ENCODE measurements at places on chromosomes 4 and X.

- DNase-seq: no peak
Measured at GRCh38 chr4:5973486-5974220, 44.6 kb downstream of the C4orf50 start.

DNA sequence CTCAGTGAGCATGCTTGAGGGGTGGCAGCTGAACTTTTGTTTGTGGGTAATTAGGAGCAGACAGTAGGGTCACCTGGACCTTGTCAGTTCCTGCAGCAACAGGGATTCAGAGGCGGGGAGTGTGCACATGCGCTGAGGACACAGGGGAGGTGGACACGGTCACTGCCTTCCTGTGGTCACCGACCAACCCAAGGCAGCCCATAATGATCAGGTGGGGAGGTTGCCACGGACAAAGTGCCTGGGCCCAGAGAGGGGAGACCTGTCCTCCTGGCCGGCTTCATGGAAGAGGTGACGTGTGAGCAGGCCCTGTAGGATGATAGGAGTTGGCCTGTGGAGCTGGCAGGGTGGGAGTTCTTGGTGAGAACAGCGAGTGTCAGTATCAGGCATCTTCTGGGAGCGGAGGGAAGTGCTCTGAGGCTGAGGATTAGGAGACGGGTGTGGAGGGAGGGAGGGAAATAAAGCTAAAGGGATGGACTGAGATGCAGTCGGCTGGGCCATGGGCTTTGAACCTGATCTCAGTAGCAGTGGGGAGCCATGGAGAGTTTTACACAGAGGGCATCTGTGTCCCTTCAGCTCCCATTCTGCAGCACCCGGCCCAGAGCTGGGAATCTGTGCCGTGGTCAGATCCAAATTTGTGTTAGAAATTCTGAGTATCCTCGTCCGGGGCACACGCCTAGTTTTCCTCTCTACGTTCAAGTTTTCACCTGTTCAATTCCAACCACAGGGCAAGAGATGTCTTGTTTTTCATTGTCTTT lies 100.0 kb downstream of the PSAPL1 start:
- no peak for DNase-seq

DNA sequence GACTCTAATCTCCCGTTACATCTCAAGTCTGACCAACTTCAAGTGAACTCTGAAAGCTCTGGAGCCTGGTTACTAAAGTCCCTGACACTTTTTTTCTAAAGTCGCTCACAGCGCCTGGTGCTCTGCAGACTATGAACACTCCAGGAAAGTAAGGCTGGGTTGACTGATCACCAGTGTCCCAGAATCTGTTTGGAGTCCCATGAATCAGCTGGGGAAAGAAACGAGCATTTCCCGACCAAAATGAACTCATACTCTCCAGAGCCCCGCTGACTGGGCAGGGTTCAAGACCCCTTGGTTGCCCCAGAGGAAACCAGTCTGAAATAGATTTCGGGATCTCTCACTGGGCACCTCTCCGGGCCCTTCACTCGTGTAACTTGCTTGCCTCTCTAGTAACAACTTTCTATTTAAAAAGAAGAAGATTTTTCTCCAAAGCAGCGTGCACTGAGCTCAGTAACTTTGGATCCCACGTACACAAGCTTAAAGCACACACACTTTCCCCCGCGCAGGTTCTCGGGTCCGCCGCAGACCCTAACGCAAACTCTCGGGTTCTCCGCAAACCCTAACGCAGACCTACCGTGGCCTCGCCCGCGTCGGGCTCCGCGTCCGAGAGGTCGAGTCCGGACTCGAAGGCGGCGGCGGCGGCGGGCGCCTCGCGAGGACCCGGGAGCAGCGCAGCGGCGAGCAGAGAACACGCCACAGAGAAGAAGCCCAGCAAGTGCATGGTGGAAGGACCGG lies 964 bp downstream of the VEGFC start:
- no peak for DNase-seq

- DNase-seq: no peak
Measured at GRCh38 chrX:8688776-8689175, 43.2 kb downstream of the ANOS1 start.

GRCh38 chr4:16757080-16757521 lies 141.3 kb downstream of the LDB2 start:
- peak; percentile 9 for DNase-seq

- no peak for DNase-seq
Measured at GRCh38 chrX:1093121-1093520, 119.3 kb downstream of the CRLF2 start.

DNA sequence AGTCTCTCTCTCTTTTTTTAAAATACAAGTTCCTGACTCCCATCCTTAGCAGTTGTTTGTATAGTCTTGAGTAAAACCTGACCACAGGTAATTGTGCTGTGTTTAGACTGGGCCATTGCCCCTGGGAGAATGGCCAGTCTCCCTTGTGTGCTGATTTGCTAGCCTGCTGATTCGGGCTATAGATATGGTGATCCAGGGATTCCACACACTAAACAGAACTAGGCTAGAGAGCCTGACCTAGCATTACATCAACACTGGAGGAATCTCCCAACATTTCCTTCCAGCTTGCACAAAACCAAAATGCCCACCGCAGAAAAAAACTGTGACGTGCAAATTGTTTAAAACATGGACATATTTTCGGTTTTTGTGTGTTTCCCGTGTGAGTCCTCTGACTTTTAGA lies 5.1 kb downstream of the UPRT start:
- DNase-seq: no peak

DNA sequence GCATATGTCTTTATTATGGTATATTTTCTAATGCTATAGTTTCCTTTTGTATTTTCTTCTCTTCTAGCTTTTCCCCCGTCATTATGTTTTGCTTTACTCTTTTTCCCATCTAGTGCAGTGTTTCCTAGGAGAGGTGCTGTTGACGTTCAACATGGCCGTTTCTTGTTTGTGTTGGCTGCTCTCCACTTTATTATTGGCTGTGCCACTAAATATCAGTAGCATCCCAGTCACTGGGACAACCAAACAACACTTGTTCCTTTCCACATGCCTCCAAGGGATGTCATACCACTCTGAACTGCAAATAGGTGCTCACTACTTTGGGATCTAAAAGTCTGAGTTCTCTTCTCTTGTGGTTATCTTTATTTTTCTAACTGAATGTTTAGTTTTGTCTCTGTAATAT lies 26.5 kb downstream of the GBA3 start:
- no peak for DNase-seq

- no peak for DNase-seq
Measured at GRCh38 chr4:142350871-142351270, 495.2 kb downstream of the INPP4B start.

- DNase-seq: no peak
Measured at GRCh38 chr4:151576627-151577026, 167.7 kb downstream of the FHIP1A start.

GRCh38 chr4:14749910-14750309 lies 252.4 kb upstream of the CPEB2 start:
- DNase-seq: no peak

DNA sequence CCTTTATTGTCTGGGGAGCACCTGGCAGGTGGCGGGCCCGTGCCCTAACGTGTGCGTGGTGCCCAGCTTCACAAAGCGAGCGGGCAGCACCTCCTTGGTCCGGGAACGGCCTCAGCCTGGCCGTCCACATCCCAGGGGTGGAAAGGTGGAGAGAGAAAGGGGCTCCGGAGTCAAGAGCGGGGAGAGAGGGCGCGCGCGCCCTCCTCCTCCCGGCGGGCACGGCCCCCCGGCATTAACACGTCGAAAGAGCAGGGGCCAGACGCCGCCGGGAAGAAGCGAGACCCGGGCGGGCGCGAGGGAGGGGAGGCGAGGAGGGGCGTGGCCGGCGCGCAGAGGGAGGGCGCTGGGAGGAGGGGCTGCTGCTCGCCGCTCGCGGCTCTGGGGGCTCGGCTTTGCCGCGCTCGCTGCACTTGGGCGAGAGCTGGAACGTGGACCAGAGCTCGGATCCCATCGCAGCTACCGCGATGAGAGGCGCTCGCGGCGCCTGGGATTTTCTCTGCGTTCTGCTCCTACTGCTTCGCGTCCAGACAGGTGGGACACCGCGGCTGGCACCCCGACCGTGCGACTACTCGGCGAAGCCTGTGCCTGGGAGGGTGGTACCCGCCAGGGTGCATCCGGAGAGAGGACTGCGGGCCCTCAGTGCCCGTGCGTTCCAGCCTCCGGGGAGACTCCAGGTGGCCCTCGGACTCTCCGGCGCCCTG lies at the start of gene KIT:
Gene KIT, plus strand, starts transcription at position 407 of the 701 bp plus-strand sequence. Its CDS starts 58 bp downstream, at position 465.
- peak; percentile 41 for DNase-seq

DNA sequence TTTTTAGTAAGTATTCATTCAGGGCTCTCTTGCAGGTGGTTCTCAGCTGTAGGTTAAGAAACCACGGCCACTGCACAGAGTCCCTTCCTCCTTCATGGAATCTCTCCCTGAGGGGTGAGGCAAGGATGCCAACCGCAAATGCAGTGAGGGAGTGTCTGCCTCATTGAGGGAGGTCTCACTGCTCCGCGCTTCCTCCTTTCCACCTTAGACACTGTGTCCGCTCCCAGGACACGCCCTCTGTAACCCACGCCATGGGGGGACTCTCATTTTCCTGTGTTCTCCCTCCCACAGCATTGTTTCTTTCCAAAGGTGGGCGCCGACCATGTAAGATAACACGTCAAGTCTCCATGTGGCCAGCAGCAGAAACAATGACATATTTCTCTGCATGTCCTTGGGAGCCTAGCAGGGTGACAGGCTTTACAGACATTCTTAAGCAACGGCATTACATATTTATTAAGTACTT lies 63.2 kb downstream of the SEPSECS start:
- DNase-seq: no peak

GRCh38 chr4:45147866-45148265 lies 421.5 kb upstream of the GNPDA2 start:
- DNase-seq: no peak

DNA sequence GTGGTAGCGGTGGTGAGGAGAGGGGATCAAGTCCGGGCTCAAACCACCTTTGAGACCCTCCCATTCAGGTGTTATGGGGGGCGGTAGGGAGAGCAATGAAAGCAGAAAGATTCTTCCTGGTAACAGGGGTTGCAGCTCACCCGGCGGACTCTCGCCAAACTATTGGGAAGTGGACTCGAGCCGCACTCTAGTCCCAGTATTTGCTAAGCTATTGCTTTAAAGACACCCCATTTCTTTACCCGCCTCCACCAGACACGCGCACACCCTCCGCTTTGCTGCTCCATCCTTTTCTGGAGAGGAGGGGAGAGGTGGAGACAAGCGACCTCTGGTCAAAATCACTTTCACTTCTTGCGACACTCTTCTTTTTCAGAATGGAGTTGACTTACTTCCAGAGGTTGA lies 625 bp upstream of the GABRA4 start:
- no peak for DNase-seq

DNA sequence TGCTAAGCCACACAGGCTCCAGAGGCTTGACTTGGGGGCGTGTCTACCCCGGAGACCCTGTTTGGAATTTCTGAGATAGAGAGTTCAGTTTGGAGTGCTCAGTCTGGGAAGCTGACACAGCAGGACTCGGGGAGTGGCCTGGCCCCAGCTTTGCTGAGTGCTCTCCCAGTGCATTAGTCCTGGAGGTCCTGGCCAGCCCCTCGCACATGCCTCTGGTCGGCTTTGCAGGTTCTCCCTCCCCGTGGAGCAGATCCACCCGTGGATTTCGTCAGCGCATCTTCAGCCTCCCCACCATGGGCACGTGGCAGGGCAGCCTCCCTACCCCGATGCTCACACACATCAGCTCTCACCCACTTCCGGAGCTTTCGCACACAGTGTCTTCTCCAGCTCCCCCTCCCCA lies 65.2 kb downstream of the PSAPL1 start:
- DNase-seq: no peak

DNA sequence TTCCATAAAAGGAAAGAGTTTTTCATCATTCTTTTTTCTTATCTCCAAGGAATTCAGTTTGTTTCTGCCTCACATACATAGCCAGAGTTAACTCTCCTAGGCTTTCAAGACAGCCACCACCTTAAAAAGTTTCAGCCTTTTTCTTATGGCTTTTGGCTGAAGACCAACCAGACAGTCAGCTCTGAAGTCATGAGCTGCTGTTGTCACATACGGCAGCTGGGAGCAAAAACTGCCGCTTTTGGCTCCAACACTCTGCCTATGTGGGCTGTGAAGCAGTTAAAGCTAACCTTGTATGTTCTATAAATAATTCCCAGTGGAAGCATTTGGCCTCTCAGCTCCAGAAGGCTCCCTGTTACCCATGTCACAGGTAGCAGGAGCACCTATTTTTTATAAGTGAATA lies 104.1 kb downstream of the KLHL4 start:
- DNase-seq: no peak
